ENCODE measurements at places on chromosomes 3 and 15.

DNA sequence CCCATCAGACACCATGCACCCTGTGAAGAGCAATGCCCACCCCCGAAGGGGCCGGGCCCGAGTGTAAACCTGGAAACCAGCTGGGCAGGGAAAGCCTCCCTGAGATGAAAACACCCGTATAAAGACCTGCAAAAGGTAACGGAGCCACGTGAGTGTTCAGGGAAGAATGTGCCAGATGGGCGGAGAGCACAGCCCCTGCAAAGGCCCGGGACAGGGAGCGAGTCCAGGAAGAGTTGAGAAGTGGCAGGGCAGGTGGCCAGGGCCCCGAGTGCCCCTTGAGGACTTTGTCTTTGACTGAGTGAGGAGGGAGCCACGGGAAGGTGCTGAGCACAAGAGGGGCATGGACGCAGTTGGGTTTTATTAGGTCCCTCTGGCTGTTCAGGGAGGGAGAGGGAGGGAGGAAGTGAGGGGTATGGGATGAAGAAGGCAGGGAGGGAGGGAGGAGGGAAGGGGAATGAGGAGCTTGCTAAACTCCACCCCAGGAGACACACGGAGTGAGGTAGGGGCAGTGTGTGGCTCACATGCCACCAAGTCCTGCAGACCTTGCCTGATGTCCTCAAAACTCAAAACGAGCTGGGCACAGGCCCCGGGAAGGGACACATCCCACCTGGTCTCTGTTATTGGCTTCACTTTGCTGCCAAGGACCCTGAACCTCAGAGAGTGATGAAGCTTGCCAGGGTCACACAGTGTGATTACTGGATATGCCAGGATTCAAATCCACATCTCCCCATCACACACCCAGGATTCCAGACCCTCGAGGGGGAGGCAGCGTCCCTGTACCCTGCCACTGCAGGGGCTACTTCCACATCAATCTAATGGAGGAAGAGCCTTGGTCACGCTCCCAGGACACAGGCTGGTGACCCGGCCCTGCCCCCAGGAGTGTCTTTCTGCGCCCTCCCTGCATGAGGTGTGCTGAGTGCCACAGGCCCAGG is 49.1 kb upstream of the IQSEC1 start:
- peak; percentile 37 for DNase-seq

GRCh38 chr15:89034305-89034704 is 54.0 kb upstream of the ABHD2 start:
- DNase-seq: no peak

GRCh38 chr3:46065750-46066256 is 38.5 kb upstream of the XCR1 start:
- no peak for DNase-seq

DNA sequence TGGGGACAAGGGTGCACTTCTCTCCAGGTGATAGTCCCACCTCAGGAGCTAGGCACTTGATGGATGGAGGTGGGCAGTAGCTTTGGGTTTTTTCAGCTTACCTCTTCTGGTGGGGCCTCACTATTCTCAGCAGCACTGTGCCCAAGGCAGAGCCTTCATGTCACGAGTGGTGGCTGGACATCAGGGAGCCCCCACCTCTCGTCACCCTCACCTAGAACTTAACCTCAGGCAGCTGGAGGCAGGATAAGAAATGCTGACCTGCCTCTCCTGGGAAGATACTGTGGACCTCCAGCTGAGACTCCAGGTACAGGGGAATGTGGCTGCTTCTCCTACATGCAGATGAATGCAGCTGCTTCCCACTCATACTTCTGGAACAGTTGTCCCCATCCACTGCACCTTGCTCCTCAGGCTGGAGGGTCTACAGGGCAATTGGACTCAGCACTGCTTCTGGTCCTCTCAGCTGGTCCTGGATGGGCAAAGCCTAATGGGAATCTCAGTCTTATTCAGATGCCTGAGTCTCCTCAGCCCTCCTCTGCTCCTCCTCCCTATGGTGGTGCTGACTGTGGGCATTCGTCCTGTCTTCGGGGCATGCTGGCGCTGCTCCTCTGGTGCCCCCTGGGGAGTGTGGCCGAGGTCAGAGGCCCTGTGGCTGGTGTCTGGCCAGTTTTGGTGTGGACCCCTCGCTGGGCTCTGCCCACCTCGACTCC is 129.9 kb downstream of the KLF13 start:
- no peak for DNase-seq

GRCh38 chr3:49787536-49787935 is 1.2 kb upstream of the IP6K1 start:
- no peak for DNase-seq

- no peak for DNase-seq
Observed at GRCh38 chr3:158683230-158683962, 10.9 kb upstream of the LXN start.

DNA sequence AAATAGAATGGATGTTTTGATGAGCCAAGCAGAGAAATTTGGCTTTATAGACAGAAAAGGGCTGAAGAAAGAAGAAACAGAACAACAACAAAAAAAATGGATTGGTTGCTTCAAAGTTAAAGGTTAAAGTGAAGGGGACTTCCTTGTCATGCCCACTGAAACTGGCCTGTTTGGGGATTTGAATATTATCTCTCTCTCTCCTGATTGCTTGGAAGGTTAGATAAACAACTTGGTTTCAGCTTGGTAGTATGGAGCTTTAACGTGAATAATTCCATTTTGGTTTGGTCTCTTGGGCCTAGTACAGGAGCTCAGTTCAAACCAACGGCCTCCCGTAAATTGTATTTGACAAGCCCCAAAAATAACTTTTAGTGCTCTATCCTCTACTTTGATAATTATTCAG is 70.8 kb upstream of the MBNL1 start:
- no peak for DNase-seq
